Stimulated activated CD8-positive, alpha-beta memory T cell treated with anti-CD3 and anti-CD28 coated beads, Interleukin-15, amount 100 ng/mL, for 24 hours (primary cell): ENCODE measurements at places on chromosomes 5 and 9.

- no peak for DNase-seq
Observed at GRCh38 chr5:10323588-10324488, 16.1 kb upstream of the CMBL start.

DNA sequence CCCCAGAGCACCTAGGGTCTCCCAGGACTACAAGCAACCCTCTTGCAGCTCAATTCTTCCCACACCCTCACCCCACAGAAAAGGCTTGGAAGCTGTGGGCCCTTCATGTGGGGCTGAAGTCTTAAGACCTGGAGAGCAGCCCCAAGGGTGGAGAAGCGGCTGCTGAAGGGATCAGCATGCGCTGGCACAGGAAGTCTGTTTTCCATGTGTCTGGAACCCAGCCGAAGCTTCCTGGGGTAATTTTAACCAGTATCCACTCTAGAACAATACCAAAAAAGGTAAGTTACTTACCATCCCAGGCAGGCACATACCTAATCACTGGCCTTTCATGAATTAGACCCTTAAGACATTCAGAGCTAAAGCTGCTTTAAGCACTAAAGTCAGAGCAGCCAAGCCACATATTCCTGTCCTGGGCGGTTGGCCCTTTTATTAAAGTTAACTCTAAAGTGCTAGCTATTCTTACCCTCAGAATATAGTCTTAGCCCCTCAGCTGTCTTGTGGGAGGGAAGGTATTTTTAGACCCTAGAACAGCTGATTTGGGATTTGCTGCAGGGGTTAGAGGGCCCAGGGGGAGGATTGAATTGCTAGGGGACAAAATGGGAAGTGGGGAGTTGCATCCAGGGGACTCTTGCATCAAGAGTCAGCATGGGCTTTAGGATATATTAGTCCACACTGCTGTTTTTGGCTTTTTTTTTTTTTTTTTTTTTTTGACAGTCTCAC lies 6.9 kb downstream of the IL17B start:
- no peak for DNase-seq

DNA sequence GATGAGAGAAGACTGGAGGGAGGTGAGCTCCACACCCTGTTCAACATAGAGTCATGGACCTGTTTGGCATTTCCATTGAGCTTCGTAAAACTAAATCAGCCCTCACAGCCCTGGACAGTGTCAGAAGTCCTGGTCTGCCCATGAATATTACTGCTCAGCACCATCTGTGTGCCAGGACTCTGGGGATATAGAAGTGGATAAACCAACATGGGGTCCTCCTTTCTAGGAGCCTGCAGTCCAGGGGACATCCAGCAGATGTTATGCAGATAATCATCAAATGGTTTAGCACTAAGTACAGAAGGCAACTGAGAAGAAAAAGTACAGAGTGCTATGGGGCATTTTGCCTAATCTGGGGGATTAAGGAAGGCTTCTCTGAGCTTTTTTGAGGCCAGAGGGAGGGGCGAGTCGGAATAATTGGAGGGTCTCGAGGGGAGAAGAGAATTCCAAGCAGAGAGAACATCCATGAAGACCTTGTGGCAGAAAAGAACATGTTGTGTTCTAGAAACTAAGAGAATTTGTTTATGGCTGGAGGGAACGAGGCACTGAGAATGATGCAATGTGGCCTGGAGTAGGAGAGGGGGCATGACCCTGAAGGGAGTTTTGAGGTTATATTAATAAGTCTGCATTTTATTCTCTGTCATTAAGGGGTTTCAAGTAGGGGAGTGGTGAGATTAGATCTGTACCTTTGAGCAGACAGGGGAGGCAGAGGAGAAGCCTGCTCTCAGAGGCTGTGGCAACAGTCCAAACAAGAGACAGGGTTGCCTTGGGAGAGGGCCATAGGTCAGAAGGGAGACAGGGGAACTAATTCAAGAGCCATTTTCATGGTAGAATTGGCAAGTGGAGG lies 63.5 kb upstream of the SLC2A8 start:
- DNase-seq, result no peak

DNA sequence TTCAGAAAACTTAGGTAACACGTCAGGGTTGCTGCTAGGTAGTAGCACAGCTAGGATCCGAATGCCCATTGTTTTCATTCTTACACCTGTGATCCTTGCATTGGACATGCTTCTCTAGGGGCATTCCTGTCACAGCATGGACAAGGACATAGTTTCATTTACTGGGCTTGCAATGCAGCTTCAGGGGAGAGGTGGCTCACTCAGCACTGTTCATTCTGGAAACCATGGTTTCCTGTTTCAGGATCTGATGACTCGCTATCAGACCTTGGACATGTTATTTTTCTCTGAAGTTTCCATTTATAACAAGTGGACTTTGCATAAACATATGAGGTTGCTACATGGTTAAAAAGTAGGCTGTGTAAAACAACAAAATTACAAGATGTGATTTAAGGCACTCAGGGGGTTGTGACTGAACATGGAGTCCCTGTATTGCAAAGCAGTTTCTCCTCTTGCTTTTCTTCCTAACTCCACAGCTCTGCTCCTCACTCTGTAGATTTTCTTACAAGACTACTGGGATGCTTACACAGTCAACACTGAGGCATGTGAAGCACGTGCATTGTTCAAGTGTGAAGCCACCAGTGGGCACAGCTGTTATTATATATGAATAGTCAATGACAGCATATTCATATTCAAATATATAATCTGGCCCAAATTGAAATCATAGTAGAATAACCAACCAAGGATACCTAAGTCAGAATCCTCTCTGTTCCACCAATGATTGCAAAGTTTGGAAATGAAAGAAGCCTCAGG lies 66.1 kb upstream of the STK32A start:
- DNase-seq, result no peak

- DNase-seq, result no peak
Observed at GRCh38 chr5:80713631-80714030, 58.8 kb upstream of the DHFR start.

DNA sequence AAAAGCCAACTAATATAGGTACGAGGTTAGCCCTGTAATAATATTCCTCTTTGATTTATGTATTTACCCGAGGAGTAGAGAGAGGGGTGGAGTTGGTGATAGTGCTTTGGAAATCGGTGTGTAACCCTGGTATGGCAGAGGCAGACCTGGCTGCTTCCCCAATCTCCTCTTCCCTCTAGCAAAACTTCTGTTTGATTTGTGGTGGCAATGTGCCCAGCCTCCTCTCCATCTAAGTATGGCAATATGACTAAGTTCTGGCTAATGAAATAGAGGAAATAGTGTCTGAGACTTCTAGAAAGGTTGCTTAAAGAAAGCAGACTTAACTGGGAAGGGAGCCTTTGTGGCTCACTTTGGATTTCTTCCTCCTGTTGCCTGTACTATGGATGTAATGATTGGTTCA lies 491.1 kb downstream of the ENC1 start:
- no peak for DNase-seq
